ENCODE measurements at places on chromosomes 13 and 19. TPM values are rescaled to one million over a fixed set of nuclear protein-coding genes. Genes with fewer than 3 reads are reported as not detected.

ZNF714 gene
- 19.4 TPM for total RNA-seq

DENND1C gene
- total RNA-seq, result not detected

PEAK3 gene
- total RNA-seq, result not detected

ZFP36 gene
- 8.8 TPM for total RNA-seq

DIRAS1 gene
- total RNA-seq, result 0.72 TPM

DUS3L gene
- 102 TPM for total RNA-seq

NUDT19 gene
- total RNA-seq, result 15.8 TPM

ZNF568 gene
- total RNA-seq, result 17.8 TPM

CEACAM4 gene
- total RNA-seq, result not detected

SIGLEC8 gene
- not detected for total RNA-seq

COPE gene
- total RNA-seq, result 423 TPM

LIM2 gene
- not detected for total RNA-seq

ZNF730 gene
- 3.2 TPM for total RNA-seq

GRIK5 gene
- total RNA-seq, result 0.23 TPM

SEMA6B gene
- 27.4 TPM for total RNA-seq

PSG3 gene
- total RNA-seq, result not detected

NFILZ gene
- total RNA-seq, result not detected

SGCG gene
- total RNA-seq, result 2.2 TPM

TSSK6 gene
- total RNA-seq, result 2.1 TPM

JSRP1 gene
- not detected for total RNA-seq

RNF17 gene
- 0.37 TPM for total RNA-seq

FAM32A gene
- 257 TPM for total RNA-seq

ZNF324B gene
- total RNA-seq, result 14.8 TPM

ZNF66 gene
- 2.4 TPM for total RNA-seq

LILRA2 gene
- not detected for total RNA-seq

UPF1 gene
- 111 TPM for total RNA-seq

C1QTNF9B gene
- not detected for total RNA-seq

IFNL1 gene
- not detected for total RNA-seq

PGLYRP2 gene
- total RNA-seq, result not detected

EHD2 gene
- 22.9 TPM for total RNA-seq

IGLON5 gene
- total RNA-seq, result not detected

DCLK1 gene
- total RNA-seq, result 1.5 TPM

GGN gene
- total RNA-seq, result 0.41 TPM

BRSK1 gene
- 24.6 TPM for total RNA-seq

KLF2 gene
- 2.5 TPM for total RNA-seq

FKBP8 gene
- 281 TPM for total RNA-seq

ZNF829 gene
- total RNA-seq, result 5.9 TPM

ELANE gene
- not detected for total RNA-seq

MTUS2 gene
- 0.08 TPM for total RNA-seq

PRKCG gene
- 0.03 TPM for total RNA-seq

APOC4 gene
- total RNA-seq, result not detected

GNG7 gene
- total RNA-seq, result 1.7 TPM

PSG6 gene
- total RNA-seq, result not detected

MYH14 gene
- 6.9 TPM for total RNA-seq

RELB gene
- total RNA-seq, result 22.0 TPM

VSTM1 gene
- 1.0 TPM for total RNA-seq

FFAR3 gene
- not detected for total RNA-seq

SLC6A16 gene
- 0.11 TPM for total RNA-seq

DKKL1 gene
- total RNA-seq, result 0.48 TPM

Data from A375 (cell line).